Activated gamma-delta T cell treated with Interleukin-2 at 50 U/mL for 16 hours (primary cell): ENCODE measurements at places on chromosomes 16 and 17.

GRCh38 chr16:86661706-86662105 is 83.4 kb downstream of the FOXL1 start:
- DNase-seq: no peak

DNA sequence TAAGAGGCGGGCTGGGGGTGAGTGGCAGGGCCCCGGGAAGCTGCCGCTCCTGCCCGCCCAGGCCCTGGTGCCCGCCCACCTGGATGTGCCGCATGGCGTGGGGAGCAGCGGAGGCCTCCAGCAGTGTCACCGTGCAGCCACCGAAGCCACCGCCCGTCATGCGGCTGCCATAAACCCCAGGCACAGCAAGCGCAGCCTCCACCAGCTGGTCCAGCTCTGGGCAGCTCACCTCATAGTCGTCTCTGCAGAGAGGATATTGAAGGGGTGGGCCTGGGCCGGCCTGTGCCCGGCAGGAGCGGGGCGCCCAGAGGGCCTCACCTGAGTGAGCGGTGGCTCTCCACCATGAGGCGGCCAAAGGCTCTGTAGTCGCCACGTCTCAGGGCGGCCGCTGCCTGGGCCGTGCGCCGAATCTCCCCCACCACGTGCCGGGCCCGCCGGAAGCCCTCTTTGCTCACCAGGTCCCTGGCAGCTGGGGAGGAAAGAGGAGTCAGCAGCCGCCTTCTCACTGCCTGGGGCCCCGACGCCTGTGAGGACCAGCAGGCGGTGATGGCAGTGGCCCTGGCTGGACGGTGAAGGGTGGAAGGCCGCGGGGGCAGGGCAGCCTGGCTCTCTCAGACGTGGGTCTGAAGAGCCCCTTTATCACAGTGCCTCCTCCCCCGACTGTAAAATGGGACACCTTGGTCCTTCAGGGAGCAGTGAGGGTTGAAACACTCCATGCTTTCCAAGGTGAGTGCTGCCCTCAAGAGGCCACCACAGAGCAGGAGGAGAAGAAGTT is 6.7 kb downstream of the GALK1 start:
- DNase-seq: no peak

- DNase-seq: no peak
Measured at GRCh38 chr17:8105957-8106398, 12.3 kb downstream of the ALOXE3 start.

DNA sequence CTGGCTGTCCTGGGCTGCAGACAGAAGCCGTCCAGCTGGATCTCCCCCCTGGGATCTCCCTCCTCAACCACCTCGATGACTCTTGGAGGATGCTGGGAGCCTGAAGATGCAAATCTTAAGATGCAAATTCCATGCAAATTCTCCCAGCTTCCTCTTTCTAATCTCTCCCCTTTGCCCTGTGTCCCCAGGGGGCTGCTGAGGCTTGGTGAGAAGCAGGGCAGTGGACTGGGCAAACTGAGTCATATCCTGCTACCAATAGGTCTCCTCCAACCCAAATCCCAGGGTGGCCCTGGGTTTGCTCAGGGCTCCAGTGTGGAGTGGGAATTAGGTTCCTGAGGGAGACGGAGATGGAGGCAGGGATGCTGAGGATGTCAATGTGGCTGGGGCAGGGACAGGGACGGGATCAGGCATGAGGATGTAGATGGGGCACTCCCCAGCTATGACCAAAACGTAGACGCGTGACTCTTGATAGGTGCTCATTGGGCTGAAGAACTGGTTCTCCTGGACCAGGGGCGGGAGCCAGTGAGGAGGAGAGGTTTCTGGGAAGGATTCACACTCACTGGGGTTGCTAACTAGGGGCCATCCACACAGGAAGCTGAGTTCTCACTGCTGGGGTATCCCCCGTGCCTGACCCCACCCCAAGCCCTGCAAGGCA is 3.6 kb upstream of the ALOX12B start:
- DNase-seq: no peak

GRCh38 chr16:30491744-30492308 is 19.3 kb downstream of the ITGAL start:
- DNase-seq: peak; percentile 29

- DNase-seq: no peak
Measured at GRCh38 chr16:84059946-84060901, 17.6 kb upstream of the SLC38A8 start.

DNA sequence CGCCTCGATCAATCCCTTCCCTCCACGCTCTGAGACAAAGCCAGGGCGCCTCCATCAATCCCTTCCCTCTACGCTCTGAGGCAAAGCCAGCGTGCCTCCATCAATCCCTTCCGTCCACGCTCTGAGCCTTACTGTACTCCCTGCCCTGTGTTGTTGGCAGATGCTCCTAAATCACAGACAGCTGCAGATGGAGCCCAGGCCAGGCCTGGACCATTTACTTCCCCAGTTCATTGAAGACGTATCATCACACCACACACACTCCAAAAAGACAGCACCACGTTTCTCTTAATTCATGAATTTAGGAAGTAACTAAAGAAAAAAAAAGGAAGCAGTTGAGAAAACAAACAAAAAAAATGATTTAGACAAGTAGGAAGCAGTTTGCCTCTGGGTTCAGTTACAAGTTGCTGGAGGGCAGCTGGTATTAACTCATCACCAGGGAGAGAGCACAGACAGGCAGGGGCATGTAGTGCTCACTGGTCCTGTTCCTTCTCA is 7.4 kb upstream of the CD300LD start:
- no peak for DNase-seq

- DNase-seq: no peak
Measured at GRCh38 chr16:27547134-27547533, 2.6 kb downstream of the GTF3C1 start.

- no peak for DNase-seq
Measured at GRCh38 chr16:77777745-77778144, 10.6 kb upstream of the VAT1L start.

DNA sequence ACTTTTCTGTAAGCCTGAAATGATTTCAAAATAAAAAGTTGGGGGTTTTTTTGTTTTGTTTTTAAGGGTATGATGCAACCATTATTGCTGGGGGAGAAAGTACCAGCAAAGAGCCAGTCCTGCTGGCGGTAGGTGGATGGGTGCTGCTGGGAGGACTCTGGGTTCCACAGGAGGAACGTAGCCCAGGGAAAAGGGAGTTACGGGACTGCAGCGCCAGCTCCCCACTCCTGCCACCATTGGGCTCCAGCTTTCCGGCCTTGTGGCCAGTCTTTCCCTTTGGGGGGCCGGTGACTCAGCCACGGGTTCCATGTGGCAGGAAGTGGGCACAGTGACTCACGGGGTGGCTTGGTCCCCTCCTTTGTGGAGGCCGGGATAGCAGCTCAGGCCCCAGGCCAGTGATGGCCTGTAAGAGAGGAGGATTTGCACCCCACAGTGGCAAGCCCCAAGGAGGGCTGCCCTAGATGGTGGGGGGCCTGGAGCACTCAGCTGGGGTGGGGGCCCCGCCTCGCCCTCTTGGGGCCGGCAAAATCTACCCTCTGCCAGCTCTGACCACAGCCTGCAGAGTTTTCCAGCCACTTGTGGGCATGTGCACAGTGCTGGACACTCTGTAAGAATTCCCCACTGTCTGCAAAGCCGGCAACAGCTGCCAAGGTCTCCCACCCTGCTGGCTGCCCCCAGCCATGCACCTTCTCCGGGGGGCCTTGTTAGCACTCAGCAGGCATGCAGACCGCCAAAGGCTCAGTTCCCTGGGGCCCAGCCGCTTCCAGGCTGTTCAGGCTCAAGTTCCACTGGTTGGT is 30.4 kb downstream of the SOCS3 start:
- DNase-seq: peak; percentile 27

DNA sequence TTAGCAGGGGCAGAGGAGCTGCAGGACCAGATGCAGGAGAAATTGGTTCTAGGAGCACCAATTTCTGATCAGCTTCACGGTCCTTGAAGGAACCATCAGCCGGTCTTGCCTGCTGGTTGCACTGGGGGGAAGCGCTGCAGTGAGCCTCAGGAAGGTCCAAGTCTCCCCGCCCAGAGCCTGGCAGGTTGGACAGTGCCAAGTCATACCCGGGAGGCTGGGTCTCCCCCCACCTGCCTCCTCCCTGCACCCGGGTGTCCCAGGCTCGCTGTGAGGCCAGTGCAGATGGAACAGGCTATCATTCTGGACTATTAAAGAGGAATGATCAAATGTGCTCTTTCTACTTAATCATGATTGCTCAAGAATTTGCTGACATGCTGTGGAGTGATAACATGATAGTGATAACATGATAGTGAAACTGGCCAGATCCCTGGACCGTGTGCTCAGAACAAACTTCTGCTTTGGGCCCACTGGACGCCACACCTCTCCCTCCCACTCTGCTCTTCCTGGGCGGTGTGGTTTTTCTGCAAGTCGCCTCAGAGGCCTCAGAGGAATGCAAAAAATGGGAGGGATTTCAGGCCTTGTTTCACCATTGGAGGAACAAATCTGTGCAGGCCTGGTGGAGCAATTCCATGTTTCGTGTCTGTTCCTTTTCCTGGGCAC is 236.0 kb downstream of the IRF8 start:
- DNase-seq: no peak
